ENCODE measurements at places on chromosomes 16 and 17. TPM values are rescaled to one million over a fixed set of nuclear protein-coding genes. Genes with fewer than 3 reads are reported as not detected.

The TNK1 gene
- polyA plus RNA-seq = 6.0 TPM

The C1QTNF8 gene
- polyA plus RNA-seq = not detected

DNA sequence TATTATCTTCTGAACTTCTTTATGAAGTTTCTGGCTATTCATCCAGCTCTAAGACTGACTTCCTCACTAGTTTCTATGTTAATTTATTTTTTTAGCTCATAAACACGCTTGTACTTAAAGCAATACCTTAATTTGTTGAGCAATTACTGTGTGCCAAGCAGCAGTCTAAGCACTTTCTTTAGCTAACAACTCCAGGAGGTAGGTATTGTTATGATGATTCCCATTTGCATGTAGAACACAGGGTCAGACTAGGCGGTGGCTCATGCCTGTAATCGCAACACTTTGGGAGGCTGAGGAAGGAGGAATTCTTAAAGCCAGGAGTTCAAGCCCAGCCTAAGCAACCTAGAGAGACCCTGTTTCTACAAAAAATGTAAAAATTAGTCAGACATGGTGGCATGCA is 19.8 kb downstream of the DNAH3 start:
- DNase-seq = no peak

GRCh38 chr16:79560318-79560717 is 40.2 kb downstream of the MAF start:
- DNase-seq = no peak

- DNase-seq = no peak
Measured at GRCh38 chr17:64297467-64298088, 34.5 kb upstream of the TEX2 start.

DNA sequence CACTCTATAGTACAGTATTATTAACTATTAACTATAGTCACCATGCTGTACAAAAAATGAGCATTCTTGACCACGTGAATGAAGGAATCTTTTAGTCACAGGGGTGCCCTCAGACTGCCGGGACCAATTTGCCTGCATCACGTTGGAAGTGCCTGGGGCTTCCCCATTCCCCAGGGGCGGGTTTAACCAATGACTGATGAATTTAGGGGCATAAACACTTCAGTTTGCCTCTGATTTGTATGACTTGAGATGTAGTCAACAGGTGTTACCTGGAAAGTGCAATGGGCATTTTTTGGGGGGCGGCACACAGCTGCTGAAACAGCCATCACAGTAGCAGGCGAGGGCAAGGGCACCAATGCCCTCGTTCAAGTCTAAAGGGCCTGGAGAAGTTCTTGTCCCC is 8.7 kb upstream of the PYY start:
- DNase-seq = no peak

The GAS2L2 gene
- 0.05 TPM for polyA plus RNA-seq

GRCh38 chr16:61862221-61863155 is 173.8 kb downstream of the CDH8 start:
- DNase-seq = no peak

- DNase-seq = no peak
Measured at GRCh38 chr17:80978499-80979497, 12.8 kb upstream of the CHMP6 start.

GRCh38 chr17:13024016-13024415 is 6.2 kb upstream of the ELAC2 start:
- no peak for DNase-seq

- no peak for DNase-seq
Measured at GRCh38 chr16:8648877-8649276, 25.5 kb upstream of the ABAT start.

The CDH16 gene
- polyA plus RNA-seq = not detected

DNA sequence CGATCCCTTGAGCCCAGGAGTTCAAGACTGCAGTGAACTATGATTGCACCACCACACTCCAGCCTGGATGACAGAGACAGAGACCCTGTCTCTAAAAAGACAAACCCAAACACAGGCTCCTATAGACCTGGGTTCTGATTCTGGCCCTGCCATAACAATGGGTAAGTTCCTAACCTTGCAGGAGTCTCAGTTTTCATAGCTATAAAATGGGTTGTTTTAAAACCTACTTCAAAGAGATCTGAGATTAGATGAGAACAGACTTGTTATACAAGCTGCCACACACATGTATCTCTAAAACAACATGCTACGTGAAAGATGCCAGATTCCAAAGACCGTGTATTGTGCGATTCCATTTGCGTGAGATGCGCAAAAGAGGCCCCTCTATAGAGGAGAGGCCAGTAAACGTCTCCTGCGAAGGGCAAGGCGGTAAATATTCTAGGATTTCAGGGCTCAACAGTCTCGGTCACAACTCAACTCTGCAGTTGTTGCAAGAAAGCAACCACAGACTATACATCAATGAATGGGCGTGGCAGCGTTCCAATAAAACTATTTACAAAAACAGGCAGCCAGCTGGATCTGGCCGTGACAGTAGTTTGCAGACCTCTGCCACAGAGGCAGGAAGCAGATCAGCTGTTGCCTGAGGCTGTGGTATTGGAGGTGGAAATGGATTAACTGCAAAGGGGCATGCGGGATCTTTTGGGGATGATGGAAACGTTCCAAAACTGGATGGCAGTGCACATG is 5.9 kb downstream of the CORO7 start:
- peak; percentile 70 for DNase-seq

The CDH13 gene
- polyA plus RNA-seq = 0.12 TPM

- no peak for DNase-seq
Measured at GRCh38 chr17:17126131-17127110, 79.7 kb downstream of the PLD6 start.

- no peak for DNase-seq
Measured at GRCh38 chr16:69365901-69366300, 14.3 kb upstream of the TMED6 start.

DNA sequence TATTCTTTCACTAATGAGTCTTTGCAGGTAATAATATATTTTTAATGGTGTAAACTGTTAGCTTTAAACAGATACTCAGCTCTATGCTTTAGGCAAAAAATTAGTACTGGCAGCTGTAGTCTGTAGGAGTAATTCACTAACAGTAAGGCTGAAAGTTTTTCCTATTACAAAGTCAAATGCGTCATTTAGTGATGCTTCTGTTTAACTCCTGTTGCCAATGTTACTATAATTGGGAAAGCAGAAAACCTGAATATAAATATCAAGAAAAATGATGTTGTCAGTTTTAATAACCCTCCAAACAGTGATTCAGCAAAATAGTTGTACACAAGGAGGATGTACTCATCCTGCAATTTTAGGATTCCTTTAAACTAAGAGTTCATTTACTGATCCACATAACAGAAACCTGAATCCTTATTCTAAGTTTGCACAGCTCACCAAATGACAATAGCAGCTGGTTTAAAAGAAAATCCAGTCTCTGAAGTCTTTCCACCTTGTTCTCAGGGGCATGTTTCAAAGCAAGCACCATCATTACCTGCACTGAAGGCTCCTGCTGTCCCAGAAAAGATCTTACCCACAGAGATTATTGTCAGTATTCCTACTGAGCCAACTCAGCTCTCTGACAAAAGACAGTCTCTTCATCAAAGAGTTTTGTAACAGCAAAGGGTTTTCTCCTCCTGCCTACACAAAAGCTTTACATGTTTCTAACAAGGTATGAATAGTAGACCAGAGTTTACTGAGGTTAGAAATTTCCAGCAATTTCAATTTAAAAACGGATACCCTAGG is 4.2 kb downstream of the CDR2 start:
- DNase-seq = peak; percentile 50

- DNase-seq = no peak
Measured at GRCh38 chr16:14263011-14263410, 191.9 kb downstream of the MRTFB start.

- no peak for DNase-seq
Measured at GRCh38 chr17:81200201-81200600, 22.6 kb downstream of the CEP131 start.

The SLC9A5 gene
- polyA plus RNA-seq = 0.43 TPM

DNA sequence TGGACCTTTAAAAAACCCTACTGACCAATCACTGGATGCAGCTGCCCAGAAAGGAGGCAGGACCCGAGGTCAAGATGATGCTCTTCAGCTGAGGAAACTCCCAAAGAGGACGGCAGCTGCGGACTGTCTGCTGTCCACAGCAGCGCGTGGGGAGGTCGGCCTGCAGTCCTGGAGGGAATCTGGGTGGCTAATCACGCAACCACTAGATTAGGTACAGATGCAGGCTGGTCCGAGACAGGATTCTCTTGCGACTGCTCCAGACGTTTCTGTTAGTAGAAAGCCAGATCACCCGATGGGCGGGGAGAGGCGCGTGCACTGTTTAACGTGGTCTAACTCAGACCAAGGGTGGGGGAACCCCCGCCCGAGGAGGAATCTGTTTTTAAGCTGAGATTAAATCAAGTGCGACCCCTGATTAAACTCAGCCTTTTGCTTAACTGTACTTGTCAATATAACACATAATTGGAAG is 8.8 kb downstream of the CTRB2 start:
- peak; percentile 24 for DNase-seq

The OR2C1 gene
- not detected for polyA plus RNA-seq

The ACLY gene
- polyA plus RNA-seq = 19.8 TPM

The KCNG4 gene
- not detected for polyA plus RNA-seq

DNA sequence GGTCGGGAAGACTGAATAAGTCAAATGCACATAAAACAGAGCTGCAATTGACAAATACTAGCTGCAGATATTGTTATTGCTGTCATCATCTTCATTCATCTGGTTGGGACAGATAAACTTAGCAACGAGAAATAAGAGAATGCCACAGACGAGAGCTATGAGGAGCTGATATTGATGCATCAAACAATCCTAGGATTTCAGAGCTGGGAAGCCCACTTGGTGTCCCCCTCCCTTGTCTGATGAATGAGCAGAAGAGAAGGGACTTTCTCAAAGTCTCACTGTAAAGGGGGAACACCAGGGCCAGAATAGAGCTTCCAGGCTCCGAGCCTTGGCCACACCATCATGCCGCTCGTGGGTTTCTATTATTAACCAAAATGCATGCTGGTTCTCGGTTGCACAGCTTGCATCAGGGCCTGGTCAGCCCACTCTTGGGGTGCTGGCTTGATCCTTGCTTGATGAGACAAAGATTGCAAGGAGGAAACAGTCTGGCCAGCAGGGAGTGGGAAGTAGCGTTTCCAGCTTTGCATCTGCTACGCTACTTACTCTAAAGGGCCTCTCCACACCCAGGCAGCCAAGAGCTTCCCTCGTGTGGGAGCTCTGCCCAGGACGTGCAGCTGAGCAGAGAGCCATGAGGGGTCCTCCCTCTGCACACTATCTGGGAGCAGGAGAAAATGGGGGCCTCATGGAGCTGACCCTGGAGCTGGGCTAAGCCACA is 28.4 kb upstream of the EMP2 start:
- no peak for DNase-seq

GRCh38 chr16:49632795-49633184 is 223.1 kb downstream of the ZNF423 start:
- no peak for DNase-seq

GRCh38 chr17:76208120-76208519 is 32.2 kb downstream of the RNF157 start:
- no peak for DNase-seq

DNA sequence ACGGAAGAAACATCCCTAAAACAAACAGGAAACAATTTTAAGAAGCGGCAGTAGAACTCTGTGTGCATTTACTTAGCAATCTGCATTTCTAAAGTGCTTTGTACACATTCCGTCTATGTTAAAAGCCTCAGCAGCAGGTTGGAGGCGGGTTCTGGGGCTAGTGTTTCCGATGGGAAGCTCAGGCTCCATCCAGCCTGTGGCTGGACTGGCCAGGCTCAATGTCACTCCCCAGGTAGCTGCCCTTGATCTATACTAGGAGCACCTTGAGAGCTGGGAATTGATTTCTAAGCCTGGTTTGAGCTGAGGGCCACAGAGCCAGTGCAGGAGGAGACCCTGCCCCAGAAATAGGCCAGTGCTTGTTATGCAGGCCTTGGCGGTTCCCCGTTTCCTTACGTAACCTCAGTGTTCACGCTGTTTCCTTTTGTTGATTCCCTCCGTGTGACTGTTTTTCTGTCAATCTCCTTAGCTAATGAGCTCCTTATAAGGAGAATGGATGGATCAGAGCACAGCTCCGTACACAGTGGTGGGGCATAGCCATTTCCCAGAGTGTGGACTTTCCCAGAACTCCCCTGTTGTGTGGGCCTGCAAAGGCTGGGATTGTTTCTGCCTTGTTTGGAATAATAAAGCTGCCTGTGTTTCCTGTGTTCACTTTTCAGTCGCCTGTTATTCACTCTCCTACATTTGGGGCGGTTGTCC is 21.4 kb downstream of the ADORA2B start:
- DNase-seq = peak; percentile 72

The ITGAD gene
- polyA plus RNA-seq = not detected

GRCh38 chr17:56717471-56717870 is 116.2 kb downstream of the C17orf67 start:
- no peak for DNase-seq

GRCh38 chr17:64788286-64789060 is 126.4 kb upstream of the SMURF2 start:
- DNase-seq = no peak

DNA sequence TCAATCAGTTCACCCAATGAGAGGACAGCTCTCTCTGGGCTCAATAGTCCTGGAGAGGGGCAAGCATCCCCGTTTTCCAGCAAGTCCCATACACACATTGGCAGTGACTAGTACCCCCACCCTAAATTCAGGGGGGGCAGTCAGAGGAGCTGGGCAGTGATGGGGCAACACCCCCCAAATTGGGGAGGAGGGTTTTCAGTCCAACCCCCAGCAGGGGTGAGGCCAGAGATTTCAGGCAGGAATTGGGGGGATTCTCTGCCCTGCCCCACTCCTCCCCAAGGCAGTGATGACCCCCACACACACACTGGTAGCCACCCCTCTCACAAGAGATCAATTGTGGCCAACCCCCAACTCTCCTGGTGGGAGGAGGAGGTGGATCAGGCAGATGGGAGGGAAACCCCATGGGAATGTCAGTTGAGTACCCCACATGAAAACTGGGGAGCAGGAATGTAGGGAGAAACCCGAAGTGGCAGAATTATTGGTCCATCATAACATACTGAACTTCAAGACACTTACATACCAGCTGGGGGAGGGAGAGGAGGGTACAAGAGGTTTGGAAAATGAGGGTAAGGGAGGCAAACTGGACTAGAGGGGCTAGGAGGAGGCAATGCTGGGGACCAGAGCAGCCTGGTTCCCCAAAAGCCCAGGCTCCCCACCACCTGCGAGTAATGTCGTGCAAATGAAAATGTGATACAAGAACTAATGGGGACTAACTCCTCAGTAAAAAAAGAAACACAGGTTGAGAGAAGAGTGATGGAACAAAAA is 3.1 kb downstream of the VAMP2 start:
- no peak for DNase-seq

- DNase-seq = peak; percentile 58
Measured at GRCh38 chr17:37844158-37844976, 79.8 kb upstream of the TBC1D3K start.

DNA sequence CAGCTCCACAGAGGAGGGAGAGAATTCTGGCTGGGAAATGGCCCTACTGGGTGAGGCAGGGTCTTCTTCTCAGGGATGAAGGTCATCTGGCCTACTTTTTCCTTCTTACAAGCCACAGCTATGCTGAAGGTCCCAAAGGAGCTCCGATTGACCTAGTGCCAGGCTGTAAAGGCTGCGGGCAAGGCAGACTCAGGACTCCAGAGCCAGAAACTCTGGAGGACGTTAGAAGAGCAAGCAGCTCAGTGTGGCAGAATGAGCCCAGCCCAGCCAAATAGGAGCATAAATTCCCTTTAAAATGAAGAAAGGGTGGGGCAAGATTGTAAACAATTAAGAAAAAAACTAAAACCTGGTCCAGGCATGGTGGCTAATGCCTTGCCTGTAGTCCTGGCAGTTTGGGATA is 20.1 kb upstream of the CNOT1 start:
- DNase-seq = no peak

GRCh38 chr16:82061861-82062525 is 26.9 kb downstream of the HSD17B2 start:
- DNase-seq = peak; percentile 39

GRCh38 chr16:86707171-86707570 is 128.8 kb downstream of the FOXL1 start:
- DNase-seq = no peak

Data from stomach (tissue), 19 donors.